ENCODE measurements at places on chromosomes 2 and 18.
A peak's percentile ranks its signal among the peaks of the same experiment; 100 is the strongest.

- DNase-seq = no peak
Observed at GRCh38 chr2:118232391-118232790, 144.1 kb downstream of the INSIG2 start.

GRCh38 chr2:160666154-160667060 is 172.8 kb upstream of the RBMS1 start:
- peak; percentile 21 for DNase-seq

DNA sequence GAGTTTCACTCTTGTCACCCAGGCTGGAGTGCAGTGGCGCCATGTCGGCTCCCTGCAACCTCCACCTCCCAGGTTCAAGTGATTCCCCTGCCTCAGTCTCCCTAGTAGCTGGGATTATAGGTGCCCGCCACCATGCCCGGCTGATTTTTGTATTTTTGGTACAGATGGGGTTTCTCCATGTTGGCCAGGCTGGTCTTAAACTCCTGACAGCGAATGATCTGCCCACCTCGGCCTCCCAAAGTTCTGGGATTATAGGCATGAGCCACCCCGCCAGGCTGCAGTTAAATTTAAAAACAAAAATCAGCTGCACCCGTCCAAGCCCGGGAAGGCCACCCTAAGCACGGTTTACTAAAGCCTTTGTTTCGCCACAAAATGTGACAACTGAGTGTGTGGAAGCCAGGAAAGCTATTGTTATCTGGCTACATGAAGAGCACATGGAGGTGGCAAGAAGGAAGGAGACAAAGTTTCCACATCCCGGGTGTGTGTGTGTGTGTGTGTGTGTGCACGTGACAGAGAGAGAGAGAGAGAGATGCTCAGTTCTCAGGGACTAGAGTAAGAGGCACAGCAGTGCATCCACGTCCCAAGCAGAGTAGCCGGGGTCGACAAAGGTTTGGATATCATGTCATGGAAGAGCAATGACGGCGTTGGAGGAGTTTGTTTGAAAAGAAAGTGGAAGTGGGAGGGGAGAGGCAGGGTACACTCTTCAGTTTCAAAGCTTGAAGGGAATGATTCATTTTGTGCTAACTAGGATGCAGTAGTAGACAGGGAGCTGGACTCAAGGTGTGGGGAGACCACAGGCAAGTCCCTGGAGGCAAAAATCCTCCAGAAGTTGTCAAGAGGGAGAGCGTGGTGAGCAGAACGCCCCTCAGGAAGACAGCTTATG is 20.1 kb downstream of the INPP5D start:
- DNase-seq = no peak

DNA sequence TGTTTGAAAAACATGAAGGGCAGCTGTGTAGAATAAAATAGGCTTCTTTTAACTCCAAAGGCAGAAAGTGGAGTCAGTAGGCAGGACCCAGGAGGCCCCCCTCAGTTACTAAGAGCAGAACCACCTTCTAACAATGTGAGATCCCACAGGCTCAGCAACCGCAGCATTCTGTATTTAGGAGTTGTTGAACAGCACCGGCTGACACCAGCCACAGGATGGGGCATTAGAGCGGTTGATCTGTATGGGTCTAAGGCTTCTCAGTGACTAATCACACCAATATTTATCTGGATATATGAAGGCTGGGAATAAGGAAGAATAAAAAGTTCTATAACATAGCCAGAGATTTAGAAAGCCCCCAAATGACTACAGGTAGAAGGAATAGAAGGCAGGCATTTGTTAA is 51.7 kb downstream of the MYO5B start:
- DNase-seq = no peak

GRCh38 chr18:49728542-49728941 is 84.8 kb downstream of the ACAA2 start:
- DNase-seq = no peak

DNA sequence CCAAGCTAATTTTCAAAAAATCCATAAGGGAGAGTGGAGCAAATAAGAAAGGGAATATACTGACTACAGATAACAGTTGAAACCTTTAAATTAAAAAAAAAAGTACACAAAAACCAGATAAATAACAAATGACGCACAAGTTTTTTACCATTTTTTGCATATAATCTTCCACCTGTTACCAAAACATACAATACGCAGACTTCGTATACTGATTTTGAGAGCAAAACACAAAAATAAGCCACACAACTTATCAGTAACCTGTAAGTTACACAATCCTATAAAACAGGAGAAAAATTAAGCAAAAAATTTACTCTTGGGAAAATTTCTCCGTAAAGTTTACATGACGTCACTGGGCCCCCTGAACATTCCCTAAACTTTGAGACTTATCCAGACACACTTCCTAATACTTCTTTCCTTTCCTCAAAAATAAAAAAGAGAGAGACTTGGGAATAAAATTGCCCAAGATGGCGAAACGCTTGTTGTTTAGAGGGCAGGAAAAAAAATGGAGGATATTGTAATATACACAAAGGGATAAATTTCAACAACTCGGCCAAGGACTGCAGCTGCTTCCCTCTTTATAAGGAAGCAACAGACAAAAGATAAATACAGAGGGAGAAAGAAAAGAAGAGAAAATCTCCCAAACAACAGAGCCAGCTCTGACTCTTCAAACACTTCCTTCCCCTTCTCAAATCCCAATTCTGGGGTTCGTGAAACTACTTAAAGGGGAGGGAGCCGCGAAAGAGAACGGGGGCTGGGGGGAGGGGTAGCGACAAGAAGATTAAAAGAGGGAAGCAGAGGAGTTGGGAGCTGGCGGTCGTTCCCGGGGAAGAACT is 1.6 kb downstream of the BAZ2B start:
- no peak for DNase-seq

DNA sequence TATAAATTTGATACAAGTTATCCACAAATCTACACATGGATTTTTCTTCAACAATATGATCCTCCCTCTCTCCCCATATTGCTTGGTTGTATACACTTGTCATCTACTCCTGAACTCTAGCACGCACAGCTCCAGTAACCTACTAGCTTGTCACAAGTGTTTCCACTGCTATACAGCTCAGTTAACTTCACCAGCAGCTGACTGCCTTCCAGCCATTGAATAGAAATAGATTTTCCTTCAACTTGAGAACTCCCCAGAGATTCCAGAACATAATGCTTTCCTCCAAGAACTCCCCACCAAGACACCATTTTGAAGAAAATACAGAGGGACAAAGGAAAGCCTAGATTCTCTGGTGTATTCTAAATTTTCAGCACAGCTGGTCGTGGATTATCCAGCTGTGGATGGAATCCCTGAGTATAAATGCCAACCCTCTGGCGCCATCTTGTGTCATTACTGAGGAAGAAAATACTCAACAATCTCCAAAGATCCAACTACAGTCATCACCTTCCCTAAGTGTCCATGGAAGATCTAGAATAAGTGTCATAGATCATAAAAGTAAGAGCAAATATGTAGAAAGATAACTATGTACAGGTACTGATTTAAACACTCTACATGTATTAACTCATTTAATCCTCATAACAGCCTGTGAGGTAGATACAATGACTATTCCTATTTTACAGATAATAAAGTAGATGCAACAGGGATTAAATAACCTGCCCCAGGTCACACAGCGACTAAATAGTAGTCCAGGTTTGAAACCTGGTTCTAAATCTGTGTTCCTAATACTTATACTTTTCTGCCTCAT is 156.7 kb downstream of the ARHGAP28 start:
- no peak for DNase-seq

DNA sequence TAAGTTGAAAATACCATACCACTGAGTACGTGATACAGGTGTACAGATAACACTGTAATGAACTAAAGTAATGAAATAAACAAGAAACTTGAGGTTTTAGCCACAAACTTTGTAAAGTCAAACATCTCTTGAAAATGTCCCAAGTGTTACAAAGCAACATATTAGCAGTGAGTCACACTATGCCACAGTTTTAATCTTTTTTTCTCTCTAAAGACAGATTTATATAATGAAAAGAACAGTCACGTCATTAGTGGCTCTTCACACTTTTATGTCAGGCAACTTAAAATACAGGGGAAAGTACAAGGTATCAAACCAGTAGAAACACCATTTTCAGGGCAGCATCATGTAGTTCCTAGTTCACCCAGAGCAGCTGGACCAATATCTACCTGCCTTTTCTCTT is 42.1 kb downstream of the RAPH1 start:
- DNase-seq = no peak

GRCh38 chr2:235911633-235912233 is 256.5 kb downstream of the GBX2 start:
- no peak for DNase-seq

DNA sequence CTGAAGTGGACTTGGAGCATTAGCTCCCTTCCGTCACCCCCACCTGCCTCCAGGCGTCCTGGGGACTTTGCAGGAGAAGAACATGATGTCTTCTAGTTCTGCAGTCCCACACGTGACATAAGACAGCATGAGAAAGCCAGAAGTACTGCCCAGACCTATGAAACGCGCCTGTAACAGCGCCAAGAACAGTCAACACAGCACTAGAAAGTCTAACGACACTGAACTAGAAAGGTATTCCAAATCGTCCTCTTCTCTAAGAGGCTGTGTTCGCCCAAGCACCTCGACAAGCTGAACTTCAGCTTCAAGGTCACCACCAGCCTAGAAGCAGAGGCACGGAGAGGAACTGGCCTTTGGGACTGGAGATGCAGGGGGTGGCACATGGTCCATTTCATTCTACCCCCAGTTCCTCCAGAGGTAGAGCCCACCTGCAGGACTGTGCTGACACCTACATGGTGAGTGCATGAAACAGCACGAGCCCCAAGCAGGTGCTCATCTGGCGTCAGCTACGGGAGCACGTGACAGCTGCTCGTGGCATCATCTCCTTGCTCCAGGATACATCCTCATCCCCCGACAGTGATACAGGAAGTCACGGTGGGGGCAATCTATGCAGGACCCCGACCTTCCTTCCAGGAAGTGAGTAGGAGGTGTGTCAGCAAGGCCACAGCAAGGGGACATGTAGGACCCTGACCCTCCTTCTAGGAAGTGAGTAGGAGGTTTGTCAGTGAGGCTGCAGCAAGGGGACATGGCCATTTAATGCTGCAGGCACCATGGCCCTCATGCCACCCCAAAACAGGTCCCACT is 3.7 kb downstream of the HDAC4 start:
- DNase-seq = no peak

DNA sequence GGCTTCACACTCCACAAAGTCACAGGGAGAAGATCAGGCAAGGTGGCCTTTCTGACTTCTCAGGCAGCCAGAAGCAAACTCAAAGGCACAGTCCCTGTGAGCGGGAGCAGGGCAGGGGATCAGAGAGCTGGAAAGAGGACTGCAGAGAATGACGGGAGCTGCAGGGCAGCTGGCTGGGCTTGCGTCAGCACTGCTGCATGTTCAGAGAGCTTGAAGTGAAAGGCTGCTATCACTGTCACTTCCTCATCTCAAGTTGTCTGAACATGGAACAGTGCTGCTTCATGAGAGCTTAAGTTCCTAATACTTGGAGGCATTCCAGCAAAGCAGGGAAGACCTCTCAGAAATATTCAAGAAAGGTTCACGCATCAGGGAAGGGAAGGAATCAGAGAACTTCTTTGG is 20.4 kb downstream of the TGFBRAP1 start:
- no peak for DNase-seq

Measured in GM06990 (cell line).